ENCODE measurements at places on chromosomes 5 and 9. TPM values are rescaled to one million over a fixed set of nuclear protein-coding genes. Genes with fewer than 3 reads are reported as not detected.

Gene ADGRV1
- not detected for total RNA-seq

Gene SUSD3
- 40.1 TPM for total RNA-seq

Gene MACIR
- total RNA-seq, result 9.5 TPM

Gene GLDC
- 5.8 TPM for total RNA-seq

Gene PTGDS
- 1.2 TPM for total RNA-seq

Gene CER1
- total RNA-seq, result not detected

Gene TMEM141
- total RNA-seq, result 32.8 TPM

Gene GHR
- total RNA-seq, result not detected

Gene ARL14EPL
- total RNA-seq, result 0.12 TPM

Gene BASP1
- total RNA-seq, result 0.75 TPM

Gene SHISAL2B
- not detected for total RNA-seq

Gene AP3S1
- 57.1 TPM for total RNA-seq

Gene PCDHA11
- not detected for total RNA-seq

Gene ALDH1A1
- total RNA-seq, result not detected

Gene GRM6
- not detected for total RNA-seq

Gene GABRA1
- total RNA-seq, result not detected

Gene MZB1
- total RNA-seq, result 51.7 TPM

Gene LCNL1
- total RNA-seq, result 0.09 TPM

Gene KIAA0825
- 2.7 TPM for total RNA-seq

Gene SUSD1
- 18.5 TPM for total RNA-seq

Gene SOHLH1
- not detected for total RNA-seq

Gene OMD
- not detected for total RNA-seq

Gene FOXD4L3
- not detected for total RNA-seq

Gene LRRC26
- total RNA-seq, result not detected

Gene C5orf22
- total RNA-seq, result 26.6 TPM

Gene CMYA5
- total RNA-seq, result 0.21 TPM

Gene SV2C
- total RNA-seq, result 0.26 TPM

Gene HMHB1
- 1.2 TPM for total RNA-seq

Gene FAM114A2
- 27.0 TPM for total RNA-seq

Gene SPINK6
- not detected for total RNA-seq

Gene MCIDAS
- total RNA-seq, result not detected

Gene ANGPTL2
- not detected for total RNA-seq

Gene N4BP3
- 1.1 TPM for total RNA-seq

Gene WDR38
- total RNA-seq, result not detected

Gene DOCK8
- total RNA-seq, result 389 TPM

Gene PCDHGA4
- total RNA-seq, result not detected

Gene WWC1
- total RNA-seq, result not detected

Gene C5orf15
- 25.7 TPM for total RNA-seq

Gene BICD2
- total RNA-seq, result 26.4 TPM
